ENCODE measurements at places on chromosomes 4 and X.
A peak's percentile ranks its signal among the peaks of the same experiment; 100 is the strongest.

DNA sequence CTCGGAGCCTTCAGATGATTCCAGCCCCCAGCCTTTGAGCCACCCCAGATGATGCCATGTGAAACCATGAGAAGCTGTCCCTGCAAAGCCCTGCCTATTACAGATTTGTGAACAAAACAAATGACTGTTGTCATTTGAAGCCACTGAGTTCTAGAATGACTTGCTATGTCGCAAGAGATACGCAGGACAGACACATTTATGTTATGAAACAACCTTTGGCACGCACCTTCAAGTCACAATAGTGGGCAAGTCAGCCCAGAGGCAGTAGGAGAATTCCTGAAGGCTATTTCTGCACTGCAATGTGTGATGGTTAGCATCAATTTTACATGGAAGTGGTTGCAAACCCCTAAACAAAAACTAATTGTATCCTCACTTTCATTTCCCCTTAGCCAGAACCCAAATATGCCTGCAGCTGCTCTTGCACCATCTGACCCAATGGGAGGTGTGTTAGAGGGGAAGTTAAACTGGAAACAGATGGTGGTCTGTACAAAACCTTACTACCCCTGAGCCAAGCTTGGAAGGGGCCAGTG is 174.4 kb upstream of the ATP6AP2 start:
- no peak for DNase-seq

GRCh38 chr4:145785391-145786008 is 105.6 kb downstream of the C4orf51 start:
- DNase-seq, result no peak

DNA sequence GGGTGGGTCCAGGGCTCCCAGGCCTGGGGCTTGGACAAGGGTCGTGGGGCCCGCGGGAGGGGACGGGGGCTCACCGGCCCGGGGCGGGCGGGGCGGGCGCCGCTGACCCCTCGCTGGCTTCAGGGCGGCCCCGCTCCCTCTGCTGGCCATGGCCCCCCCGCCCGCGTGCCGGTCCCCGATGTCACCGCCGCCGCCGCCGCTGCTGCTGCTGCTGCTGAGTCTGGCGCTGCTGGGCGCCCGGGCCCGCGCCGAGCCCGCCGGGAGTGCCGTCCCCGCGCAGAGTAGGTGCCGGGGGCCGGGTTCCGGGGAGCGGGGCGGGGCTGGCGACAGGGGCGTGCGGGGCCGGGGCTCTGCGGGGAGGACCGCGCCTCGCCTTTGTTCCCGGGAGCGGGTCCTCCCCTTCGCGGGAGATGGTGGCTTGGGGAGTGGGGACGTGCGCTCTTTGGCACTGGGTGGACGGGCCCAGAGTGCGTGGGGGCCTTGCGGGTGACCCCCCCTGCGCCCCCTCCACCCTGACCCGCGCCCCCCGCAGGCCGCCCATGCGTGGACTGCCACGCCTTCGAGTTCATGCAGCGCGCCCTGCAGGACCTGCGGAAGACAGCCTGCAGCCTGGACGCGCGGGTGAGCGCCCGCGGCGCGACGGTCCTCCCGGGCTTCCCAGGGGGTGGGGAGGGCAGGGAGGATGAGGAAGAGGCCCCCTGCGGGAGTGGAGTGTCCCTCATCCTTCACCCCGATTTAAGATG is 16.8 kb upstream of the NAT8L start:
- DNase-seq, result no peak

DNA sequence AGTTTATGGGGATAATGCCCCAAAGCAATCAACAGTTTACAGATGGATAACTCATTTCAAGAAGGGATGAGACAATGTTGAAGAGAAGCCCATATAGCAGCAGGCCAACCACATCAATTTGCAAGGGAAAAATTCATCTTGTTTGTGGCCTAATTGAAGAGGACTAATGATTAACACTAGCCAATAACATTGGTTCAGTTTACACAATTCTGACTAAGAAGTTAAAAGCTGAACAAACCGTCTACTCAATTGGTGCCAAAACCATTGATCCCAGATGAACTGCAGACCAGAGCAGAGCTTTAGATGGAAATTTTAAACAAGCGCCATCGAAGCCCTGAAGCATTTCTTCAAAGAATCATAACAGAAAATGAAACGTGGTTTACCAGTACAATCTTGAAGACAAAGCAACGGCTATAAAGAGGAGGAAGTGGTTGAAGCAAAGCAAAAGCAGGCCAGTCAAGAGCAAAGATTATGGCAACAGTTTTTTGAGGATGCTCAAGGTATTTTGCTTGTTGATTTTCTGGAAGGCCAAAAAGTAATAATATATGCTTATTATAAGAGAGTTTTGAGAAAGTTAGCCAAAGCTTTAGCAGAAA is 20.5 kb upstream of the BLTP1 start:
- DNase-seq, result no peak

- no peak for DNase-seq
These were observed 6.0 kb upstream of the HPGDS start for GRCh38 chr4:94348666-94349065.

DNA sequence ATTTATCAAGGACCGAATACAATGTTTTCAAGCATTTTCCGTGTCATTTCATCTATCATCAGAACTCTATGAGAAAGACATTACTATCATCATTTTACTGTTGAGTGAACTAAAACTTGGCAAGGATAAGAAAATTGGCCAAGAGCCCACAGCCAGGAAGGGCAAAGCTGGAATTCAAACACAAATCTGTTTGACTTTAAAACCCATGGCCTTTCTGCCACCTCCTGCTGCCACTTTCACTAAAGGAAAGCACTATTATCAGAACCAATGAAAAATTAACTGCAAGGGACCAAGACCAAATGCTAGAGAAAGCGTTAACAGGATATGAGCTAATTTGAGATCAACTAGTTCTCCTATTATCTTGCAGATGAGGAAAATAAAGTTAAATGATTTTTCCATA is 2759.2 kb downstream of the ARAP2 start:
- no peak for DNase-seq

- DNase-seq, result no peak
These were observed 690.3 kb upstream of the FAM241A start for GRCh38 chr4:111454961-111455360.

- DNase-seq, result peak; percentile 40
These were observed 675 bp downstream of the PRIMPOL start for GRCh38 chr4:184649971-184650855.

- peak; percentile 7 for DNase-seq
These were observed 112.4 kb downstream of the ADGRL3 start for GRCh38 chr4:61312526-61312925.

- no peak for DNase-seq
These were observed 181.6 kb downstream of the UGT8 start for GRCh38 chr4:114780205-114780604.
